ENCODE measurements at places on chromosomes 1 and 21.

GRCh38 chr1:63731117-63732043 is 42.4 kb upstream of the ROR1 start:
- DNase-seq = peak; percentile 97

GRCh38 chr1:36871146-36871971 is 163.0 kb downstream of the GRIK3 start:
- no peak for DNase-seq

- DNase-seq = peak; percentile 74
Measured at GRCh38 chr1:66446261-66447001, 87.5 kb upstream of the SGIP1 start.

- DNase-seq = no peak
Measured at GRCh38 chr1:9184749-9185148, 49.8 kb upstream of the H6PD start.

- no peak for DNase-seq
Measured at GRCh38 chr1:106680216-106680615, 376.3 kb upstream of the PRMT6 start.

GRCh38 chr1:186896211-186896610 is 67.5 kb downstream of the PLA2G4A start:
- DNase-seq = no peak

DNA sequence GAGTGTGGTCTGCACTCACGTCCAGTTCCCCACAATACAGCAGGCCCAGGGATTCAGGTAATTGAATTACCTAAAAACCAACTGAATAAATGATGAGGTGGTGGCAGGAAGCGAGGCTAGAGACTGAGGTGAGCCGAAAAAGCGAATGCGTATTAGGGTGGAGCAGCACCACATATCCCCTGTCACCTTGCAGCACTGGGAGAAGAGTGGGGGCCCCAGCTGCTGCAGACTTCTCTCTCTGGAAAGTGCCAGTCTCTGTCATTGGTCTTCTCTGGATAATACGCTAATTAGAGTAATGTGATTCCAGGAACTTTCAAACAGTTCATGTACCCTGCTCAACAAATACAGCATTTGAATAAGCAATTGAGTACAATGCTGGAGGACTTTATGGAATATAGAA is 199.0 kb downstream of the RPS6KC1 start:
- no peak for DNase-seq

- no peak for DNase-seq
Measured at GRCh38 chr1:230752407-230752806, 5.2 kb downstream of the CAPN9 start.

GRCh38 chr1:22186311-22186710 is 43.4 kb upstream of the WNT4 start:
- DNase-seq = no peak

DNA sequence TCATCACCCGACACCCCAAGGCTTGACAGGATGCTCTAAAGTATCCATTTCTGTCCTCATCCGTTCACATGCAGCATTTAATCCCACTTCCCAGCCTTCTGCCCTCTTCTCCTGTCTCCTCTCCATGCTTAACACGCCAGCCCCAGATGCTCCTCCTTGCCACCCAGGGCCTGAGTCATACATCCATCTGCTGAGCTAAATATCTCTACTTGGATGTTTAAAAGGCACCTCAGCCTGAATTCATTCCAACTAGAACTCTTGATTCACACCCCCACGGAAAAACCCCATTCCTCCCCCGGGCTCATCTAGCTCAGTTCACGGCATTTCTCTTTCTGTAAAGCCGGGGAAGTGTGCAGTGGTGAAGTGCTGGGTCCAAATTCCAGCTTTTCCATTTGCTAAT is 27.7 kb downstream of the TEX35 start:
- no peak for DNase-seq

GRCh38 chr21:15430577-15430976 is 299.2 kb upstream of the USP25 start:
- DNase-seq = no peak

- DNase-seq = no peak
Measured at GRCh38 chr1:245279346-245279745, 124.6 kb downstream of the KIF26B start.

- no peak for DNase-seq
Measured at GRCh38 chr1:58763214-58763613, 20.6 kb downstream of the JUN start.

- DNase-seq = no peak
Measured at GRCh38 chr1:79695138-79695537, 688.6 kb upstream of the ADGRL4 start.

Data from HS-27A (cell line).